ENCODE measurements at places on chromosomes 2 and 18.

GRCh38 chr2:96427169-96427568 lies 78.0 kb downstream of the NEURL3 start:
- no peak for DNase-seq

- DNase-seq = no peak
Observed at GRCh38 chr2:191081411-191082155, 67.6 kb upstream of the STAT1 start.

DNA sequence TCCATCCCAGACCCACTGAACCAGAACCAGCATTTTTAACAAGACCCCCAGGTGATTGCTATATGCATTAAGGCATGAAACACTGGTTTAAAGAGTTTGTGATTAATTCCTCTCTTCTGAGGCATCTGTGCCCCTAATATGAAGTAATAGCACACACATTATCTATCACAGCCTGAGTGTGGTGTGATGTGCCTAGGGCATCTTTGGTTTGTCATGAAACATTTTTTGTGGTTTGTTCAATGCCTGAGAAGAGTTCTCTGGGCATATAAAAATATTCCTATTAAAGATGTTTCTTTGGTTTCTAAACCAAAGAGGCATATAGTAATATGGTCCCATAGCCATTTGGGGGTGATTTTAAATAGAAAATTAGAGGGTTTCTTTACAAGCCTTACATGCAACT lies 221.7 kb upstream of the SPOPL start:
- DNase-seq = no peak

GRCh38 chr2:48126162-48126561 lies 219.9 kb upstream of the FBXO11 start:
- DNase-seq = no peak

DNA sequence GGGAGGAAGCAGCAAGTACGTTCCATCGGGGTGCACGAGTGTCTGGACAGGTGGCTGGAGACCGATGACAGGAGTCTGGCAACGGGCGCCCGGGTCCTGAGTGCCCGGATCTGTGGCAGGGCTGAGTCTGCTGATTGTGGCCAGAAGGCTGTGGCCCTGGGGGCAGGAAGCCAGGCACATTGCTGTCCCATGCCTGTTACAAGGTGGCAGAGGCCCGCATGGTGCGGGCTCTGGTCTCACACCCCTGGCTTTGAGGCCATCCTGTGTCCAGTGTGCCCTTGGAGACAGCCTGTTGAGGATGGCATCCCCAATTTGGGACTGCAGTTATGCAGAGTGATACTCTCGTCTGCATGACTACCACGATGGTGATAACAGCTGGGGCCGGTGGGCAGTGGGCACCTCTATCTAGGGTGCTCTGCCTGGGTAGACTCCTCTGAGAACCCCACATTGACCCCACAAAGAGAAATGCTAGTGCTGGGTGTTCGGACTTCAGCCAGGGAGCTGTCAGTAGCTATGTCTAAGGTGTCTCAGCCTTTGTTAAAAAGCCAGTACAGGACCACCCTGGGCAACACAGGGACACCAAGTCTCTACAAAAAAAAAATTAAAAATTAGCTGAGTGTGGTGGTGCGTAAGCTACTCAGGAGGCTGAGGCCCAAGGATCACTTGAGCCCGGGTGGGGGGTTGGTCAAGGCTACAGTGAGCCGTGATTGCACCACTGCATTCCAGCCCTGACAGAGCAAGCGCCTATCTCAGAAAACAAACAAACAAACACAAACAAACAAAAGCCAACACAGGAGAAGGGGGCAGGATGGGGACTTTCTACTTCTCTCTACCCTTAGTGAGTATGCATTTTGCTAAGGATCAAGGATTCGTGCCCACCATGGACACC lies 88.3 kb downstream of the RHOB start:
- DNase-seq = no peak

- DNase-seq = no peak
Observed at GRCh38 chr2:206920310-206920709, 19.0 kb upstream of the CPO start.

GRCh38 chr2:70670202-70670601 lies 97.8 kb downstream of the ADD2 start:
- DNase-seq = no peak

DNA sequence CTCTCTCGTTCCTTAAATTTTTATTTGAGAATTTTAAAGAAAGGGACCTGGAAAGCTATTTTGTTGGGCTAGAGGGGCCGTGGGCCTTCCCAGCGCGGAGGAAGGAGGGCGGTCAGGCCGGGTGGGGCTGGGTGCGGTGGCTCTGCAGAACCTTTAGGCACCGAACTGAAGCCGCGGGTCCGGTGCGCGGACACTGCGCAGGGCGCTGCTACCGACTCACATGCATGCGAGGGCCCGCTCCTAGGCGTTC lies 1.6 kb upstream of the TWIST2 start:
- no peak for DNase-seq

DNA sequence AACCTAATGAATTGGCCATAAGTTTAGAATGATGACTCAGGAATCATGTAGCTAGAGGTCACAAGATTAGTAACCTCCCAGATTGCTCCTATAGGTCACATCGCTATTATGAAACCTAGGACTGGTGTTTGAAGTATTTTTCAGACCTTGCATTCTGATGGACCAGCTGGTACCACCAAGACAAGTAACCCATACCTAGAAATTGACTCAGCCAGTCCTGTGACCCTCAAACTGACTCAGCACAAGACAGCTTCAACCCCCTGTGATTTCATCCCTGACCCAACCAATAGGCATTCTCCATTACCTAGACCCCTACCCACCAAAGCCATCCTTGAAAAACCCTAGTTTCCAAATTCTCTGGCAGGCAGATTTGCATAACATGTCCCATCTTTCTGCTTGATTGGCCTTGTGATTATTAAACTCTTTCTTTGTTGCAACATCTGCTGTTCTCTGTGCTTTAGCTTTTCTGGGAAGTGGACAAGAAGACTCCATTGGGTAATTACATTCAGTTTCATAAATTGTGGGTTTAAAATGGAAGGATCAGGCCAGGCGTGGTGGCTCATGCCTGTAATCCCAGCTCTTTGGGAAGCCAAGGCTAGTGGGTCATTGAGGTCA lies 254.9 kb downstream of the IRS1 start:
- DNase-seq = no peak

DNA sequence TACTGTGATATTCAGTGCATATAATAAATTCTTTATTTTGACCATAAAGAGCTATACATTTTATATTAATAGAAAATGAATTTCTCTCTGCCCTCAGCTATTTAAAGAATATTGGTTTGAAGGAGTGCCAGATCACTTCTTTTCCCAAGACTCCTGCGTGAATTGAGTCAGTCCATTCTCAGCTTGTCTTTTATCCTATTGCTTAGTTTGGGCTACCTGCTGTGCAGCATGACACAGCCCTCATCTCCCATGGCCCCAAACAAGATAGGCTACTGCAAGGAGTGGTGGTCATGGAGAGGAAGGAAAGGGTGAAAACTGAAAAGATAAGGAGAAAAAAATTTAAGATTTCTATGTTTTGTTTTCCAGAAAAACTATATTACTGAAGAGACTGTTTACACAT lies 10.1 kb upstream of the FBXO11 start:
- no peak for DNase-seq

DNA sequence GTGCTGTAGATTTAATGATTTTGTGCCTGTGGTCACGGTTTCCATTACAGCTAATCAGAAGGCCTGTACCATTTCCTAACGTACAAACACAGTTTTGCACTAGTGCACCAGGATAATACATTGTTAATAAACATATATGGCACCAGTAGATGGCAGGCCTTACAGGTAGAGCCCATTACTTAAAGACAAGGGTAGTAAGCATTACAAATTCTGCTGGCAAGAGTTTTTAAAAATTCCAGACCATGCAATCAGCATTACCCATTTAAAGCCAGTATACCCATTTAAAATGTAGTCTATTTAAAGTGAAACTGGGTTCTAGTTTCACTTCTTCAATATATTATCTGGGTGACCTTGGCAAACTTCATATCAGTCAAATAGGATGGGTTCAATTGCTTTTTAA lies 224.2 kb downstream of the NUP35 start:
- DNase-seq = no peak

DNA sequence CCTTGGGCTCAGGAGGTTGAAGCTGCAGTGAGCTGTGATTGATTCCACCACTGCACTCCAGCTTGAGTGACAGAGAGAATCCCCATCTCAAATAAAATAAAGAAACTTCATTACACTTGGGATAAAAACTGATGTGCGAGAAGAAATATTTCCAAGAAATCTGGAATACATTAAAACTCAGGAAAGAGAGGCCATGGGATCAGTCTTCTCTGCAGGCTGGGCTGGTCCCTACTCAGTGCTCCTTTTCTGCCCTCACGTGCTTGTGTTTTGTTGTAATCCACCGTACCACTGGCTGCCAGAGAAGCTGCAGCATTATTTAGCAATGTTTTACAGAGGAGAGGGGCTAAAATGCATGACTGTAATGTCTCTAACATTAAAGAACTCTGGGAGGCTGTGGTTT lies 282.0 kb downstream of the SLC8A1 start:
- DNase-seq = no peak

DNA sequence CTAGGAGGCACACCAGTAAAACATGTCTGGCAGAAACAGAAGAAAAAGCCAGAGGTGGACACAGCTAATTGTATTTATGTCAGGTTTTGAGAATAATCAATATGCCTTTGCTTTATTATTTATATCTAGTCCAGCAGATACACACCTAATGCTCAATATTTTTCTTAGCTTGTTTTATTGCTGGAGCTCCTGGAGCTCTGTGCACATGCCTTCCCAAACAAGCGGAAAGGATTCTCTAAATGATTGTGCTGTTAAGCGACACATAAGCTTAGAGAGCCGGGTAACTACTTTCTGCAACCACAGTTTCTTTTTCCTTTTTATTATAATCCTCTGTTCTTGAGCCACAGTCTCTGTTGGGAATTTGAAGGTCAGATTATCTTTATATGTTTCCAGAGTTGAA lies 177.3 kb upstream of the ST6GAL2 start:
- DNase-seq = no peak

- DNase-seq = no peak
Observed at GRCh38 chr2:23594460-23594825, 209.5 kb downstream of the KLHL29 start.

GRCh38 chr18:37403100-37403781 lies 162.4 kb downstream of the CELF4 start:
- no peak for DNase-seq

DNA sequence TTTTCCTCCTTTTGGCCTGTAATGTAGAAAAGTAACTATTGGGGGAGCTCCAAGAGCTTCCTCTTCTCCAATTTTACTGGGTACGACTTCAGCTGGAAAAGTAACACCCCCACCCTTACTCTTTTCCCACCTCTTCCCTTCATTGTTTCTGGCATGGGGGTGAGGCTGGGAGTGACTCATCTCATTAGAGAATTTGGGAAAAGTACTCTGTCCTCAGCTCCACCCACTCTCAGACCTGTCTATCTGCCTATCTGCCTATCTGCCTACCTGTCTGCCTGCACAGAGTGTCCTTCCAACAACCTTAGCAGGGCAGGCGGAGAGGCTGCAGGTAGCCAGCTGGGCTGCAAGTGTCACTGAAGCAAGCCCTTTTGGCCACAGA lies 93.6 kb downstream of the EPHA4 start:
- no peak for DNase-seq

- DNase-seq = no peak
Observed at GRCh38 chr2:78304678-78305077, 720.8 kb upstream of the REG3G start.

GRCh38 chr2:215743066-215743465 lies 270.3 kb downstream of the MREG start:
- DNase-seq = no peak

- DNase-seq = peak; percentile 36
Observed at GRCh38 chr18:46772357-46772756, 15.5 kb upstream of the ST8SIA5 start.

DNA sequence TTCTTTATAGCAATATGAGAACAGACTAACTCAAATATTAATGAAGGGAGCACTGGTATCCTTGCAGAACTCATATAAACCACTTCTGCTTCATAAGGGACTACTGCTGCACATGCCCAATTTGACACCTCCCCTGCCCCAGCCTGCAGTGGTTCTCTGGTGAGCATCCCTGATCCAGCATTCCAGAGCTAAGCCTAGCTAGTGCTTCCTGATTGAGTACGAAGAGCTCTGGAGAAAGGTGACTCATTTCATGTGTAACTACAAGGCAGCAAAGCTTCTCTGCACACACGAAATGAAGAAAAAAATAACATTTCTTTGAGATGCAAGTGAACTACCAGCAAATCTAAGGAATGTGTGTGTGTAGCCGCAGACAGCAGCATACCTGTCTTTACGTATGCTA lies 22.8 kb upstream of the ADNP2 start:
- no peak for DNase-seq
